ENCODE measurements at places on chromosomes 2 and 18. TPM values are rescaled to one million over a fixed set of nuclear protein-coding genes. Genes with fewer than 3 reads are reported as not detected.

The CRYBA2 gene
- not detected for total RNA-seq

The TRMT61B gene
- 22.6 TPM for total RNA-seq

The RND3 gene
- 101 TPM for total RNA-seq

The DNAJC5G gene
- total RNA-seq: 1.3 TPM

GRCh38 chr18:34248727-34249126 lies 24.0 kb upstream of the NOL4 start:
- DNase-seq: no peak

- DNase-seq: no peak
These were observed 680.9 kb downstream of the SATB2 start for GRCh38 chr2:198776616-198777406.

GRCh38 chr18:45245091-45245511 lies 370.2 kb upstream of the SLC14A2 start:
- DNase-seq: no peak

- DNase-seq: no peak
These were observed 30.8 kb upstream of the EPHA4 start for GRCh38 chr2:221602938-221603337.

DNA sequence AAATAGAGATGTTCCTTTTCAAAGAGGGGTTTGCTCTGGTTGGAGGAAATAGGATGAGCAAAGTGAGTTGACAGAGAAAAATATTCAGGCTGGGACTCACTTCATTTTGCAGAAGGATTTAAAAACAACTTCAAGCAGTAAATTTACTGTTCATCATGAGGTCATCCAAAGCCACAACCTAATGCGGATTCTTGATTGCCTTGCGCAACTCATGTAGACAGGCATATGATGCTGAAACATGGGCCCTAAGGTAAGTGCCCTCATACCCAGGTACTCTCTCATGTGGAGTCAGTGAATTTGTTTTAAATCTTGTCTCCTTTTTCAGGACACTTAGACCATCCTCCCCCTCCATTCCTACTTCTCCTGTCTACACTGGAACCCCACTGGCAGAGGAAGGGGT lies 51.9 kb upstream of the LYPD1 start:
- DNase-seq: no peak

- DNase-seq: no peak
These were observed 174.5 kb downstream of the MYCN start for GRCh38 chr2:16114836-16115235.

DNA sequence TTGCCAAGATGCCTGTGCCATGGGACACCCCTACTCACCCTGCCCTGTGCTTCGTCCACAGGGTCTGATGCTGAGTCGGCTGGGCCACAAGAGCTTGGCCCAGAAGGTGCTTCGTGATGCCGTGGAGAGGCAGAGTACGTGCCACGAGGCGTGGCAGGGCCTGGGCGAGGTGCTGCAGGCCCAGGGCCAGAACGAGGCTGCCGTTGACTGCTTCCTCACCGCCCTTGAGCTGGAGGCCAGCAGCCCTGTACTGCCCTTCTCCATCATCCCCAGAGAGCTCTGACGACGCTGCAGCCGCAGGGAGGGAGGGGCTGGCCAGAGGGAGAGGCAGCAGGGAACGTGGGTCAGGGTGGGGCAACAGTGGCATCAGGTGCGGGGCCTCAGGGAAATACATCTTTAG lies 81.5 kb downstream of the STPG4 start:
- no peak for DNase-seq

GRCh38 chr18:24054130-24054529 lies 39.6 kb downstream of the TTC39C start:
- DNase-seq: no peak

Measured in cerebellum (tissue), 4 donors.